Bladder microvascular endothelial cell (primary cell): ENCODE measurements at places on chromosomes 3 and 15. TPM values are rescaled to one million over a fixed set of nuclear protein-coding genes. Genes with fewer than 3 reads are reported as not detected.

Gene TAGLN3
- 0.13 TPM in 1 of 2 replicates, not detected in the other for total RNA-seq

Gene LYZL4
- not detected in 2 replicates for total RNA-seq

Gene CLDN18
- total RNA-seq = not detected in 2 replicates

Gene RASL12
- total RNA-seq = 0.16 TPM in 1 of 2 replicates, not detected in the other

Gene RLBP1
- total RNA-seq = not detected in 2 replicates

Gene SLC24A5
- total RNA-seq = not detected in 2 replicates

Gene CILP
- not detected in 2 replicates for total RNA-seq

Gene GPR27
- not detected in 2 replicates for total RNA-seq

Gene CCK
- total RNA-seq = not detected in 2 replicates

Gene WDR93
- total RNA-seq = under 0.01 TPM in 1 of 2 replicates, not detected in the other

Gene ISL2
- total RNA-seq = under 0.01 and 0.57 TPM in 2 replicates

Gene TRIM42
- total RNA-seq = not detected in 2 replicates

Gene CIDEC
- total RNA-seq = not detected in 2 replicates
